Stimulated activated CD4-positive, alpha-beta T cell treated with anti-CD3 and anti-CD28 coated beads, Interleukin-1b, Interleukin-23, amount 100 ng/mL, for 48 hours (primary cell): ENCODE measurements at places on chromosomes 1 and 21.

GRCh38 chr1:199629624-199630023, 397.9 kb upstream of the NR5A2 start:
- DNase-seq: no peak

GRCh38 chr1:96352733-96353132, 368.9 kb upstream of the PTBP2 start:
- DNase-seq: no peak

- no peak for DNase-seq
Observed at GRCh38 chr1:94828251-94828650, 8.1 kb downstream of the SLC44A3 start.

- DNase-seq: no peak
Observed at GRCh38 chr1:118116909-118117308, 68.1 kb downstream of the SPAG17 start.

- no peak for DNase-seq
Observed at GRCh38 chr1:7478809-7479499, 292.1 kb upstream of the VAMP3 start.

DNA sequence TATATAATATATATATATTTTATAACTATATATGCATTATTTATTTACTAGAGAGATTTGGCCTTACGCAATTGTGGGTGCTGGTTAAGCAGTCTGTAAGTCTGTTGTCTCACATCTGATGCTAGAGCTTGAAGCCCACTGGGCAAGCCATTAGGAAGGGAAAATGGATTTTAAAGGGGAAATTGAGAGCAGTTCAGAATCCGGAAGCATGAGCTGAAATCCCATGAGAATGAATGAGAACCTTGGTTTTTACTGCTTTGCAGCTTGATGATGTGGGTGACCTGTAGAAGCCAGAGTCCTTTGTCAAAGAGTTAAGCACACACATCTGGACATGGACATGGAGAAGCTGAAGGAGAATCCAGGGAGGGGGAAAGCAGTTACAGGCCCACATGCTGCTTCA, 220.8 kb upstream of the DAB1 start:
- DNase-seq: no peak

- DNase-seq: no peak
Observed at GRCh38 chr1:208007319-208007937, 96.5 kb upstream of the CD34 start.

DNA sequence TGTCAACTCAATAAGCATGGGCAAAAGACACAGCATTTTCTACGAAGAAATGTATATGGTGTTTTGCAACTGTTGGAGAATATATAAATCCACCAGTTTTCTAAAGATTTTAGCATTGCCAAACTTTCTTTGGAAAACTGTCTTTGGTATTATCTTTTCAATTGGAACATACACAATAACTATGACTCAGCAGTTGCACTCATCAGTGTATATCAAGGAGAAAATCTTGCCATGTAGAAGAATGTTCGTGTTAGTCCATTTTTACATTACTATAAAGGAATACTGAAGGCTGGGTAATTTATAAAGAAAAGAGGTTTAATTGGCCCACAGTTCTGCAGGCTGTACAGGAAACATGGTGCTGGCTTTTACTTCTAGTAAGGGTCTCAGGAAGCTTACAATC, 41.1 kb downstream of the PRKAA2 start:
- DNase-seq: no peak

DNA sequence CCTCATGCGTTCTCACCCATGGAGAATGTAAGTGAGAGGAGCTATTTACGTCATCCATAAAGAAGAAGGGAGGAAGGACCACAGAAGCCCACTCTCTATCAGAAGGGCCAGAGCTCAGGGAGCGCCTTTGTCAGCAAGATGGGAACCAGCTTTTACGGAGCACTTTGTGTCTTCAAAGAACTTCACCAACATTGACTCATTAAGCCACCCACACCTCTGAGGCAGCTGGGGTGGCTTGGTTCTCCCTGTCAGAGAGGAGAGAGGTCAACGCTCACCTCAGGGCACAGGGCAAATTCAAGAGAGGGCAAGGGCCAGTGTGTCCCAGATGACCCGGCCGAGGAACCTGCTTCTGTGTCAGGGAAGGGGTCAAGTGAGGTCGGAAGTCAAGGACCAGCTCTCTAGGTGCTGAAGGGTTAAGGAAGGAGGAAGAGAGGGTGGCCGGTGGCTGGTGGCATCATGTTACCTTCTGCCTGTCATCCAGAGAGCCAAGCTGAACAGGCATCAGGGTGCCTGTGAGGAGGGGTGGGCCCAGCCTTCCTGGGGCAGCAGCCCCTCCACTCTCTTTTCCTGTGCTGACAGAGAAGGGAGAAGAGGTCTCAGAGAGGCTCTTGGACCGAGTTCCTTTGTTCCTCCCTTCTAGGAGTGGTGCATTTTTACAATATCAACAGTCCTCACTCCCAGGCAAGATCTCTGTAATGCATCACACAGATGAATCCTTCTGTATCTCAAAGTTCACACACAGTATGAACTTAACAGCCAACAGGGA, 109.0 kb downstream of the ETS2 start:
- DNase-seq: peak; percentile 19

DNA sequence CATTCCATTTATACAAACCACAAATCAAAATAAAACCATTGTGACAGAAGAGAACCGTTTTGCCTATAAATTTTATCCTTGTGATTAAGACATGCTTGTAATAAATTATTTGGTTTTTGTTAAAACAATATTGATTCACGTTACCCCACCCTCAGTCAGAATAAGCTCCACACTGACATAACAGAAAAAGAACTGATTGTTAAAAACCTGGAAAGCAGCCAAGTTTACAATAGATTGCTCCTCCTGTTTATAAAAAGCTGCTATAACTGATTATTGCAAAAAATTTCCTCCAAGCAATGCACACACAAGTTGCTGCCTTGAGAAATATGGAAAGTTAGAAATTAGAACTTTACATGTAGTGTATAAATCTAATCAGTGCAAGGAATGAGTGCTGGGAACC, 263.5 kb downstream of the SETD4 start:
- no peak for DNase-seq

GRCh38 chr1:39933956-39934941, 20.7 kb upstream of the MFSD2A start:
- DNase-seq: no peak

GRCh38 chr1:61263905-61264824, 181.8 kb downstream of the NFIA start:
- no peak for DNase-seq

DNA sequence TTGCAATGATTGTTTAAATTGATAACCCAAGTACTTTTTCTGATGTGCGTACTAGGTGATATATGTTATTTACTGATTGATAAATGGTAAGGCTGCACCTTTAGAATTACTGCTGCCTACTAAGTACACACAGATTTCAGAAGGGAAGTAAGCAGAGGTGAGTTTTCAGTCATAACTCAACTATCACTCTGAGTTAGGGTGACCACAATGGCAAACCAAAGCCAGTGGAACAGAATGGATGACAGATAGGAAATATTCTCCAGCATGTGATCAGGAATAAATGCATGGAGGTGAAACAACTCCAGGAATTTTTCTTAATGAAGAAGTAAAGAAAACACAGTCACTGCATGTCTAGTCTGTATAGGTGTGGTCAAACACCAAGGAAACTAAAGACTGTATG, 7.5 kb upstream of the KCNJ15 start:
- no peak for DNase-seq

DNA sequence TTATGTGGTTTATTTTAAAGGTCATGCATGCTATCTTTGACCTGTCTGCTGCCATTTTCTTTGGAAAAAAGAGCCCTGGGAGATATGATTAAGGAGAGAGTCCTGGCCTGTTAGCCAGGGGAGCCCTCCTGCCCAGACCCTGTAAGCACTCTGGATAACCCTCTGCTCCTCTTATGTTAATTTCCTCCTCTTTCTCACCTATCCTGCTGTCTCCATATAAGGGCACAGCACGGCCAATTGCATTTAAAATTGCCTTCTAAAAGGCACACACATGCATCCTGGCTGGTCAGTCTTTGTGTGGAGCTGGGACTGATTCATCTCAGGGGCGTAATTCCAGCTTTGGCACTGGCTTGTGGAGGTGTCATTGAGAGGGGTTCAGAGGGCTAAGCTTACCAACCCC, 158.9 kb downstream of the ST6GALNAC5 start:
- no peak for DNase-seq

DNA sequence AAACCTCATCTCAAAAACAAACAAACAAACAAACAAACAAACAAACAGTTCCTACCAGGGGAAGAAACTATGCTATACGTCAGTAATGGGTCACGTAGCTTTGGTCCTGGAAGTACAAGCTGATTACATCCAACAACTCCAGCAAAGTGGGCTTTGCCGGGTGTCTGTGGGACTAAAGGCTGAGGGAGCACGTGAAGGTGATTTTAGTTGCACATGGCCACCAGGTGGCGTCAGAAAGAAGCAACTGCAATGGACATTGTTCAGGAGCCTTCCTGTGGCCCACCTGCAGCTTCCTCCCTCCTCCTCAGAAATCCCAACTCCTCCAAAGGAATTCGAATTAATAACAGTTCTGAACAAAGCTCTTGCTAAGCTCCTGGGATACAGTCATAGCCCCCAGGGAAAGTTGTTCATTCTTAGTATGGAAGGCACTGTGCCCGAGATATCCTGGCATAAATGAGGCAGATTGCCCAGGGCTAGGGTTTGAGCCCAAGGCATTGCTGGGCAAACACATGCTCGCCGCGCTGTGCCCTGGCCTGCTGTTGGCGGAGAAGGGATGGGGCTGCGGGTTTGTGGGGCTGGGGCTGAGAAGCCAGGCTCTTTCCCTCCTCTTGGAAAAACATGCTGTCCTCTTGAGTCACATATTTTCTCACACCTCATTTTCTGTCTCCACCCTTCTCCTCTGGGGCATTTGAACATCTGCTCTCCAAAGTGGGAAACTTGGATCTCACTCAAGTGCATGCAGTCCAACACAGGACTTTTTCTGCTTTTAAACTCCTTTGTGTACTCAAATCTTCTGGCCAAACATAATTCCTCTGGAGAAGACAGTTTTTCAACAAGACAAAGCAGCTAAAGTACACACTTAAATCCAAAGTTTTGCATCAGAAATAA, 28.6 kb downstream of the AKNAD1 start:
- peak; percentile 41 for DNase-seq

DNA sequence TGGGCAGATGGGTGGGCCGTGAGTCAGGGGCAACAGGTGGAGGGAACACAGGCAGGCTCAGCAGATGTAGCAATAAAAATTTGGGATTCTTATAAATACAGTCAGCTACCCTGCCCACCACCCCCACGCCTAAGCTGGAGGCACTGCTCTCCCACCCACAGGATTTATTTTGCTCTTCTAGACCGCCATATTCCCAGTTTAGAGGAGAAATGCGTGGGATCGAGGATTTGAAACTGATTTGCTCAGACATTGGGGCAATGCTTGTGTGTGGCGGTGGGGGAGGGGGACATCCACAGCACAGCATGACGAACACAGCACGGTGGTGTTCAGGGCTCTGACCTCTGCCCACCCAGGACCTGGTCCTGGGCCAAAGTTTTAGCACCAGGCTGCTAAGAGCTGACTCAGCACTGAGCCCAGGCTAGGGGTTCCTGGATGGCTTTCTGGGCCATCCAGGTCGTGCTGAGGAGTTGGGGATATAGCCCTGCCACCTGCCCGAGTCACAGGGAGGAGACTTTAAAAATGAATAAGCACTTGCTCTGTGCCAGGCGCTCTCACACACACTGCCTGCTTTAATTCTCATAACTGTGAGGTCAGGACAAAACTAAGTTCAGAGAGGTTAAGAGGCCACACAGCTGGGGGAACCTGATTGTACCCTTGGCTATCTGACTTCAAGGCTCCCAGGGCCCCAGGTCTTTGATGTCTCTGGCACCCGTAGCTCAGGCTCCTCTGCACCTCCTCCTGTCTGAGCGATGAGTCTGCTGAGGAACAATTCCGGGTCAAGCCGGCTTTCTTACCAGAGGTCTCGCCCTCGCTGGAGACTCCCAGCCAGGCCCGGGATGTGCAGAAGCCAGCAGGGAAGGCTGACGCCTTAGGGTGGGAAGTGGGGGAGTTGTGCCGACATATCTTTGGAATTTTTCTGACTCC, 29.4 kb upstream of the CSF1 start:
- no peak for DNase-seq

DNA sequence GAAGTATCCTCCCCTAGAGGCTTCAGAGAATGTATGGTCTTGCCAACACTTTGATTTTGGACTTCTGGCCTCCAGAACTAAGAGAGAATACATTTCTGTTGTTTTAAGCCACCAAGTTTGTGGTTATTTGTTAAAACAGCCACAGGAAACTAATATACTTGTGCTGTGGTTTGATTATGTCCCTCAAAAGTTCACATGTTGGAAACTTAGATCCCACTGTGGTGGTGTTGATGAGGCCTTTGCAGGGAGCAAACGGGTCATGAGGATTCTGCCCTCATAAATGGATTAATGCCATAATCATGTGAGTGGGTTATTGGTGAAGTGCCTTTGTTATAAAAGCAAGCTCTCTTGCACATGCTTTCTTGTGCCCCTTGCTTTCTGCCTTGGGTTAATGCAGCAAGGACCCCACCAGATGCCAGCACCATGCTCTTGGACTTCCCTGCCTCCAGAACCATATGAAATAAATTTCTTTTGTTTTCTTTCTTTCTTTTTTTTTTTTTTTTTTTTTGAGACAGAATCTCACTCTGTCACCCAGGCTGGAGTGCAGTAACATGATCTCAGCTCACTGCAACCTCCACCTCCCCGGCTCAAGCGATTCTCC, 157.3 kb downstream of the CLIC6 start:
- no peak for DNase-seq

DNA sequence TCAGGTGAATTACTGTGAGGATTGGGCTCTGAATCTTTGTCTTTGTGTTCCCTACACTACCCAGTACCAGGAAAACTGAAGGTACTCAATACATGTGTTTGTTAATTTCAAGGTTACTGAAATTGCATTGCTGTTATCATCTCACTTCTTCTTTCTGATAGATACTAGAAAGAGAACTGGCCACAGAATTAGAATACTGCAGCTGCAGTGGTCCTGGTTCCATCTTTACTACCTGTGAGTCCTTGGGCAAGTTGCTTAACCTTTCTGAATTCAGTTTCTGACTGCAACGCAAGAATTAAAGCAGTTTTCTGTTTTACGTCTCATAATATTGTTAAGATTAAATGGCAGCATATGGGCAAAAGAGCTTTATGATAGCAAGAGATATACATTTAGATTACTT, 263.5 kb downstream of the LMO4 start:
- no peak for DNase-seq

GRCh38 chr1:225254676-225255075, 173.2 kb downstream of the LBR start:
- no peak for DNase-seq

- DNase-seq: no peak
Observed at GRCh38 chr1:46522969-46523320, 28.5 kb downstream of the KNCN start.

- DNase-seq: no peak
Observed at GRCh38 chr1:232393444-232394146, 236.3 kb downstream of the SIPA1L2 start.

GRCh38 chr1:197418693-197419092, 150.6 kb downstream of the CRB1 start:
- no peak for DNase-seq

GRCh38 chr1:231950331-231951128, 323.9 kb downstream of the DISC1 start:
- no peak for DNase-seq

DNA sequence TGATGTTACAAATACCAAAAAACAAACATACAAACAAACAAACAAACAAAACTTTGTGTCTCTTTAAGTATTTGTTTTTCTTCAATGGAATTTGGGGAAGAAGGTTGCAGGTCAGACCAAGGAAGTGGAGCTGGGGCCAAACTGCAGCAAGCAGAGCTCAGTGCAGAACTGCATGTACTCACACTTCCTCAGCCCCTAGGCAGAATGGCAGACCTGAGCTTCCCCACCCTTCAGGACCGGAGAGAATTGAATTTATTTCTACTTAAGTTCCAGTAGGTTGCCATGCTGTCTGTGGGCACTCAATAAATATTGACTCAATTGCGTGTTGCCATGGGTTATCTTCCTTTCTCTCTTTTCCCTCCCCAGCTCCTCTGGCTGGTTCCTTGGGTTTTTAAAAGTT, 173.6 kb downstream of the PTGER3 start:
- no peak for DNase-seq
